Peyer's patch (tissue), 4 donors: ENCODE measurements at places on chromosomes 2 and 18. TPM values are rescaled to one million over a fixed set of nuclear protein-coding genes. Genes with fewer than 3 reads are reported as not detected.

DNA sequence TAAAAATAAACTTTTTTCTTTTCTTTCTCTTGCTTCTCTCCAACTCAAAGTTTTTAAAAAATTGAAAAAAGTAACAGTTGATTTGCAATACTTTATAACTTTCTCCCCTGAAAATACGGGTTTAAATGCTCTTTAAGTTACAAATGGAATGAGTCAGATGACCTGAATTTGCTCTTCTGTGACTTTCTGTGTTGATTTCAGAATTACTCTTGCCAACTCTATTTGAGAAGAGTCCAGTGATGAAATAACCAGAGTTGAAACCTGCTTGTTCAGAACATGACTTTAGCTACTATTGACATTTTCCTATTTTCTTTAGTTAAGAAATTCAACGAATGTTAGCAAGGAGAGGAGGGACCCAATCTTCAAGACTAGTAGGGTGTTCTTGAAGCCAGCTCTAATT, 146.1 kb upstream of the ZSWIM2 start:
- H3K4me1 ChIP-seq, result no peaks in the 10 kb centered on the region
- H3K27me3 ChIP-seq, result no peaks in the 10 kb centered on the region
- no peak overlapping the region for H3K4me3 ChIP-seq

- no peak overlapping the region for H3K4me3 ChIP-seq
- no peaks in the 10 kb centered on the region for H3K27me3 ChIP-seq
- no peaks in the 10 kb centered on the region for H3K4me1 ChIP-seq
- no peak for DNase-seq
Measured at GRCh38 chr18:76121011-76121410, 374.0 kb downstream of the ZNF516 start.

DNA sequence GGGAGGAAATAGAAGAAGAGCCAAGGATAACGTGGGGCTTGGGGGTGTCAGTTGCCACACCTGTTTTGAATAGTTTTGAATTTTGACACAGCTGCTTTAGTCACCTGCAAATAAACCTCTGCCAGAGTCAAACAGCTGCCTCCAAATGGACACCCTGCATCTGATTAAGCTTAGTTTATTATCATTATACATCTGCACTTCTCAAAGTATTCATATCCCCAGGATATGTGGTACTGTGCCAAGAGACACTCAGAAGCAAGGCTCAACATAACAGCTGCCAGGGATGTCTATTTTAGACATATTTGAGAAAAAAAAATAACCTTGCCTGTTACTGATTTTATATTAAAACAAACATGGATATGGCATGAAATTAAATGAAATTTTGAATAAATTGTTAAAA, 122.5 kb upstream of the WDR75 start:
- no peak overlapping the region for H3K27ac ChIP-seq
- no peak for DNase-seq

- no peak overlapping the region for H3K4me3 ChIP-seq
- H3K27me3 ChIP-seq, result no peaks in the 10 kb centered on the region
- peaks cover 7% of the 10 kb centered on the region for H3K4me1 ChIP-seq
- H3K36me3 ChIP-seq, result no peaks in the 10 kb centered on the region
Measured at GRCh38 chr2:144468823-144469595, 50.9 kb downstream of the ZEB2 start.

The CREG2 gene
- total RNA-seq, result 0.40 TPM

The SULT1C2 gene
- 55.3 TPM for total RNA-seq

DNA sequence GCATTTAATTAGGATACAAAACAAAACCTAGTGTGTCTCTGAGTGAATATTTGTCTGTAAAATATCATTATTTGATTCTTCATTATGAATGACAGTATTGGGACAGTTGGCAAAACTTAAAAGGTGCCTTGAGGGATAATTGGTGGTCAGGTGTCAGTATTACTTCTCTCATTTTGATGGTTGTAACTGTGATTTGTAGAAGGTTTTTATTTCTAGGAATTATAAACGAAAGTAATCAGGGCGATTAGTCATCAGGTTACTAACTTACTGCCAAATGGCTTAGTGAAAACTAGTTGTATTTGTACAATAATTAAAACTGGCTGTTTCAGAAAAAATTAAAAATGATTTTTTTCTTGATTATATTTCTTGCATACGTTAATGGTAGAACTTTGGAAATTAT, 117.6 kb downstream of the BIRC6 start:
- H3K4me3 ChIP-seq, result no peak overlapping the region
- no peaks in the 10 kb centered on the region for H3K27me3 ChIP-seq
- no peaks in the 10 kb centered on the region for H3K36me3 ChIP-seq
- no peak overlapping the region for H3K27ac ChIP-seq

- no peaks in the 10 kb centered on the region for H3K36me3 ChIP-seq
- no peaks in the 10 kb centered on the region for H3K27me3 ChIP-seq
- H3K4me1 ChIP-seq, result no peaks in the 10 kb centered on the region
- no peak for DNase-seq
- no peak overlapping the region for H3K27ac ChIP-seq
- no peak overlapping the region for H3K4me3 ChIP-seq
Measured at GRCh38 chr2:23574919-23575654, 190.1 kb downstream of the KLHL29 start.

GRCh38 chr18:46051731-46052461, 20.2 kb downstream of the PSTPIP2 start:
- no peak overlapping the region for H3K4me3 ChIP-seq
- no peaks in the 10 kb centered on the region for H3K27me3 ChIP-seq
- no peaks in the 10 kb centered on the region for H3K4me1 ChIP-seq
- H3K27ac ChIP-seq, result no peak overlapping the region
- DNase-seq, result no peak

GRCh38 chr2:67108231-67108630, 288.9 kb upstream of the ETAA1 start:
- no peaks in the 10 kb centered on the region for H3K4me1 ChIP-seq
- no peak for DNase-seq
- no peaks in the 10 kb centered on the region for H3K27me3 ChIP-seq
- no peaks in the 10 kb centered on the region for H3K36me3 ChIP-seq

GRCh38 chr2:40113272-40113968, 334.4 kb upstream of the THUMPD2 start:
- H3K4me3 ChIP-seq, result no peak overlapping the region
- H3K27me3 ChIP-seq, result no peaks in the 10 kb centered on the region
- no peak overlapping the region for H3K27ac ChIP-seq
- no peak for DNase-seq
- H3K36me3 ChIP-seq, result no peaks in the 10 kb centered on the region

DNA sequence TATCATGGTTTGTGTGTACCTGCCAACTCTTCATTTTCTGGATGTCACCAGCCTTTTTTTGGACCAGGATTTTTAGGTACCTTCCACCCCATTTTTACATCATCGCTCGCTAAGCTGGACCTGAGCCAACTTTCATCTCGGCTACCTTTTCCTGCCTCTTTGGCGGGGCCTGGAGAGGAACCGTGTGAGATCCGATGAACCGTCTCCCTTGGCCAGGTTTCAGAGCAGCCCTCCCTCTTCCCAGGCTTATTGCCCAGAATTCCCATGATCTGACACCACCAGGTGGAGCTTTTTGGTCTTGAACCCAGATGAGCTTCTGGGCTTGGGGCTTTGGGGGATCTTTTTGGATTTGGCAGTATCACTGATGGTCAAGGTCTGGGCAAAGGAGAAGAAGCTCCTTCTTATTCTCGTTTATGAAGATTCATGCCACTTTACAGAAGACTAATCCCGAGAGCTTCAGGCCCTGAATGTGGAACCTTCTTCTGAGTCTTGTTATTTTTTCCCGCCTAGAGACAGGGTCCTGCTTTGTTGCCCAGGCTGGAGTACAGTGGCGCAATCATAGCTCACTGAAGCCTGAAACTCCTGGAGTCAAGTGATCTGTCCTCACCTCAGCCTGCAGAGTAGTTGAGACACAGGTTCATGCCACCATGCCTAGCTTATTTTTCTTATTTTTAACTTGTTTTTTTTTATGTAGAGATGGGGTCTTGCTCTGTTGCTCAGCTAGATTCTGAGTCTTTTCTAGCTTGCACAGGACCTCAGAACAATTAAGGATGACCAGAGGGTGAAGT, 50.4 kb downstream of the GATA6 start:
- H3K4me1 ChIP-seq, result no peaks in the 10 kb centered on the region
- no peak for DNase-seq
- no peaks in the 10 kb centered on the region for H3K27me3 ChIP-seq
- no peaks in the 10 kb centered on the region for H3K36me3 ChIP-seq
- H3K4me3 ChIP-seq, result no peak overlapping the region

The RAB6D gene
- total RNA-seq, result 3.0 TPM

The SH2D6 gene
- total RNA-seq, result 12.4 TPM

DNA sequence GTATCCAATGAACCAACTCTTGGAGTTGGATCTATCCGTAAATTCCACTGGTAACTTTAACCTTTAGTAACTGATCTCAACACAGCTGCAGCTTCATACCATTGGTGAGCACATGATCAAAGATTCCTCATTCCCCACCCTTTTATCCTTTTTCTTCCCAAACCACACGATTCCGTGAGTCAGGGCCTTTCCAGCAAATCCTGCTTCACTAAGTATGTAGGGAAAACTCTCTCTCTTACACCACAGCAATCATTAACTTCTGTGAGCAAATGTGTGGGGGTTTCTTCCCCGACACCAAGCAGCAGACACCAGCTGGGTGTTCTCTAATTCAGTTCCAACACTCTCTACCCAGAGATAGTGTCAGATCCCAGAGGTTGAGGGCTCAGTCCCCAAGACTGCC, 23.5 kb downstream of the ELP2 start:
- H3K4me1 ChIP-seq, result no peaks in the 10 kb centered on the region
- no peak overlapping the region for H3K4me3 ChIP-seq
- H3K27me3 ChIP-seq, result no peaks in the 10 kb centered on the region
- DNase-seq, result no peak

- no peaks in the 10 kb centered on the region for H3K36me3 ChIP-seq
- peak within 1 kb of the TSS; percentile 44 for H3K4me3 ChIP-seq
- H3K27me3 ChIP-seq, result no peaks in the 10 kb centered on the region
- DNase-seq, result peak; percentile 47
- no peak within 1 kb of the TSS for H3K27ac ChIP-seq
Measured at GRCh38 chr2:17540093-17540812, at the start of gene VSNL1. Gene VSNL1 (plus strand): TSS chr2:17540696. CDS start chr2:17592075, 51,379 bp downstream.

DNA sequence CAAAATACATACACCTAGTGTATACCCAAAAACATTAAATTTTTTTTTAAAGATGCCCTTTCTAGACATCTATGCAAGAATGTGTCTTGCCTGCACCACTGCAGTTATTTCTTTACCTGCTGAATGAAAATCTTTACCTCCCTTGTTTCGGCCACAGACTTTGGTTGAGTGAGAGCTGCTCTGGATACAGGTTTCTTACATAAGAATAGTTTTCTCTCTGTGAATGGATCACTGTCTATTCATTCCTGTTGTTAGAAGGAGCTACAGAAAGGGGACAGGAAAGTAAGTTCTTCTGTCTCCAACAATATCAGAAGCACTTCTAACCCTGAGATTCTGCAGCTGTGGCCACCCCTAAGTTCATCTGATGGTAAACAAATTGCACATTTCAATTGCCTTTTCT, 113.0 kb upstream of the CDCA7 start:
- no peaks in the 10 kb centered on the region for H3K4me1 ChIP-seq
- H3K27ac ChIP-seq, result no peak overlapping the region
- H3K36me3 ChIP-seq, result no peaks in the 10 kb centered on the region
- H3K27me3 ChIP-seq, result no peaks in the 10 kb centered on the region
- DNase-seq, result no peak

The RUFY4 gene
- not detected for total RNA-seq

DNA sequence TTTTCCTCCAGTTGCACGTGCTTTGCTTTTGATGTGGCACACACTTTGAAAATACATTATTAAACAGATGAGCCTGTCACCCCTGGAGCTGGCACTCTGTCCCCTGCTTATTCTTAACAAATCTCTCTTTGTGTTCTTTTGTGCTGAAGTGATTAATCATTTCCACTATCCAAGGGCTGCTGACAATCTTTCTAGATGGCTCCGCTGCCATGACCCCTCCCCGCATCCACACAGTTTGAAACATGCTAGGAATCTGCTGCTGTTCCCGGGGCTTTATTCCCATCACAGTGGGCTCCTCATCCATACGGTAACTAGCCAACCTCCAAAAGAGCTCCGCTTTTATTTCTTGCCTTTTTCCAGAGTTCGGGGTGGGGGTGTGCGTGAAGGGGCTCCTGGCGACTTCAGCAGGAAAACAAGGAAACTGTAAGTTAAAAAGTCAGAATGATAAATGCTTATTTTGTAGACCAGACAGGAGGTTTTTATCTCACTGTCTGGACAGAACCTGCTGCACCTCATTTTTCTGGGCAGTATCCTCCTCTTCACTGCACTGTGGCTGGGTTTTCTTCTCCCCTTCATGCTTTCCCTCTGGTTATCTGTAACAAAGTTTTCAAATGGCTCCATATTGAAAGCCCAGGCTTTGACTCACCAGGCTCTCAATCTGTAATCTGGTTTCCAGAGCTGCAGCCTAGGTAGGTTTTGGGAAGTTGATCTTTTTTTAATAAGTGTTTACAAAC, 319.7 kb downstream of the AFF3 start:
- H3K27me3 ChIP-seq, result no peaks in the 10 kb centered on the region
- H3K4me3 ChIP-seq, result no peak overlapping the region
- H3K36me3 ChIP-seq, result no peaks in the 10 kb centered on the region
- H3K4me1 ChIP-seq, result no peaks in the 10 kb centered on the region

DNA sequence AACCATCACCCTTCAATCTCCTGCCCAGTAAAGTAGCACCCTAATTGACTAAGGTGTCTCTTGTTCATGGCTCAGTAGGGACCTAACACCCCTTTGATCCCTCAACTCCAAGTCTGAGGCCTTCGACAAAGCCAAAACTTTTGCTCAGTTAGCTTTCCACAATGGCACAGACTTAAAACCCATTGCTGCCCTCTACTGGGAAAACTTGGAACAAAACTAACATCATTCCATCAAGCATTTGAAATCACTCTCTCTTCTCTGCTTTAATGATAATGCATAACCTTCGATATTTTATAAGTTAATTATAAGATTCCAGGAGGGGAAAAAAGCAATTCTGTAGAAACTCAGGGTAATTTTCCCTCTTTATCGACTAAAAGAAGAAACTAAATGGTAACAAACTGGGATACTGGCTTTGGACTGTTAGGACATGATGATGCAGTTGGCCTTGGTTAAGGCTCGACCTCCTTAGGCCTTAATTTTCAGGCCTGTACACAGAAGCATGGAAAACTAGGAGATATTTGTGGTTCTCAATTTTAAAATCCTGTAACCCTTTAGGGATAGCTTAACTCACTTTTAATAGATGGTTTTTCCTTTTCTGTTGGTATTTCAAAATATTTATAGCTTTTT, 127.8 kb downstream of the STK39 start:
- no peaks in the 10 kb centered on the region for H3K4me1 ChIP-seq
- no peak for DNase-seq
- H3K36me3 ChIP-seq, result no peaks in the 10 kb centered on the region
- H3K4me3 ChIP-seq, result no peak overlapping the region
- H3K27ac ChIP-seq, result no peak overlapping the region

The DIPK1C gene
- 0.83 TPM for total RNA-seq
